Peyer's patch (tissue), 4 donors: ENCODE measurements at places on chromosomes 3 and 15. TPM values are rescaled to one million over a fixed set of nuclear protein-coding genes. Genes with fewer than 3 reads are reported as not detected.

Gene HRG
- not detected for total RNA-seq

Gene CPLX3
- not detected for total RNA-seq

Gene SI
- total RNA-seq = 33.8 TPM

Gene DAZL
- not detected for total RNA-seq

- no peaks in the 10 kb centered on the region for H3K4me1 ChIP-seq
- H3K4me3 ChIP-seq = no peak overlapping the region
- no peaks in the 10 kb centered on the region for H3K27me3 ChIP-seq
- H3K27ac ChIP-seq = no peak overlapping the region
- peak; percentile 64 for DNase-seq
Measured at GRCh38 chr3:190701096-190701532, 161.4 kb downstream of the GMNC start.

- H3K27me3 ChIP-seq = no peaks in the 10 kb centered on the region
- no peaks in the 10 kb centered on the region for H3K36me3 ChIP-seq
- H3K27ac ChIP-seq = peak overlapping the region; percentile 92
Measured at GRCh38 chr15:40340038-40340739, 550 bp downstream of the CCDC9B start.

- H3K4me3 ChIP-seq = no peak overlapping the region
- H3K27me3 ChIP-seq = no peaks in the 10 kb centered on the region
- DNase-seq = no peak
- no peaks in the 10 kb centered on the region for H3K4me1 ChIP-seq
Measured at GRCh38 chr3:177693616-177694264, 496.5 kb upstream of the TBL1XR1 start.
